ENCODE measurements at places on chromosomes 1 and 21.

DNA sequence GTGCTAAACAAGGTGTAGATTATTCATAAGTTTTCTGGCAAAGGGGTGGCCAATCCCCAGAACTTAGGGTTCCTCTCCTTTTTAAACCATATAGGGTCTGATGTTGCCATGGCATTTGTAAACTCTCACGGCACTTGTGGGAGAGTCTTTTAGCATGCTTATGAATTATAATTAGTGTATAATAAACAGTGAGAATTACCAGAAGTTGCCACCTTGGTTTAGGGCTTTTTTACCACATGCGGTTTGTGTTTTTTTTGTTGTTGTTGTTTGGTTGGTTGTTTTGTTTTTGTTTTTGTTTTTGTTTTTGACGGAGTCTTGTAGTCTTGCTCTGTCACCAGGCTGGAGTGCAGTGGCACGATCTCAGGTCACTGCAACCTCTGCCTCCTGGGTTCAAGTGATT, 8.9 kb upstream of the LAX1 start:
- no peak for DNase-seq

GRCh38 chr1:25477448-25478034, 46.8 kb downstream of the MACO1 start:
- no peak for DNase-seq

- DNase-seq = no peak
Observed at GRCh38 chr1:1929639-1930545, 10.8 kb upstream of the TMEM52 start.

GRCh38 chr1:92858564-92859399, 26.9 kb downstream of the RPL5 start:
- peak; percentile 20 for DNase-seq

DNA sequence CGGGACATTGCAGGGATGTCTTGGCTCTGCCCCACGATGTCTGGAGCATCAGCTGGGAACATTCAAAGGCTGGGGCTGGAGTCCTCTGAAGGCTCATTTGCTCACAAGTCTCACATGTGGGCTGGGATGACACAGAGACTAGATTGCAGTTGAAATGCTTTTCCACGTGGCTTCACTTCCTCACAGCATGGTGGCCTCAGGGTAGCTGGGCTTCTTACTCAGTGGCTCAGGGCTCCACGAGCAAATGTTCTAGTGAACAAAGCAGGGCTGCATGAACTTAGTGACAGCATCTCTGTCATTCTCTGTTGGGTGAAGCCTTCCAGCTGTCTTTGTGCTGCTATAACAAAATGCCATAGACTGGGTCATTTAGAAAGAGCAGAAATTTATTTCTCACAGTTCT, 247.0 kb upstream of the POU3F1 start:
- no peak for DNase-seq

DNA sequence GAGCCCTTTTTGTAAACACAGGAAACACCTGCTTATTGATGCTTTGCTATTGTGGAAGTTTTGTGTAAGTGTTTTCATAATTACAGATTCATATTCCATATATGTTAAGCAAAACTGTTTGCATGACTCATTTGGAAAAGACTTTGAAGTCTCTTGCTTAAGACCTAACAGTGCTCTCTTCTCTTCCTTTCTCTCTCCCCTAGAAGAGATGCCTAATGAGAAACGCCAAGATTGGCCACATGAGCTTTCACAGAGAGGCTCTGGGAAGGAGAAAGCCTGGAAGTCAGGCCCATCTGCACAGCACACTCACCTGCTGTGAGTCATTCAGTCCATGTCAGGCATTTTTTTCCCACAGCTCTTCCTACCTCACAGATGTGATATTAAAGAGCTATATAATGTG, 101.6 kb upstream of the PALMD start:
- DNase-seq = no peak

DNA sequence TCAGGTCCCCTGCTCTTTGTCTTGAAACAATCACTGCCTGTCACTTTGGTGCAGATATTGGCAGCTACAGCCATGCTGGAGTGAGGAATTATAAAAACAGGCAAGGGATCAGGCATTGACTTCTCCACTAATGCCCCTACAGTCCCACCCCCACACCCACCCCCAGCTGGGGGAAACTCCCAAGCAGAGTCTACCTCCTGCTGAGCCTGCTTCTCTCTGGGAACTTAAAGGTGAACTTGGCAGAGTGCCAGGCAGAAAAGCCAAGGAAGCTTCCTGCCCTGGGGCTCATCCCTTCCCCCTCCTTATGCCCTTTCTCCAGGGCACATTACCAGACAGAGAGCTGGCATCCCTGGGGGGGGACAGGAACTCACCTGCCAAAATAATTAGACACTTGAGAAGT, 6.7 kb downstream of the NCMAP start:
- DNase-seq = no peak

DNA sequence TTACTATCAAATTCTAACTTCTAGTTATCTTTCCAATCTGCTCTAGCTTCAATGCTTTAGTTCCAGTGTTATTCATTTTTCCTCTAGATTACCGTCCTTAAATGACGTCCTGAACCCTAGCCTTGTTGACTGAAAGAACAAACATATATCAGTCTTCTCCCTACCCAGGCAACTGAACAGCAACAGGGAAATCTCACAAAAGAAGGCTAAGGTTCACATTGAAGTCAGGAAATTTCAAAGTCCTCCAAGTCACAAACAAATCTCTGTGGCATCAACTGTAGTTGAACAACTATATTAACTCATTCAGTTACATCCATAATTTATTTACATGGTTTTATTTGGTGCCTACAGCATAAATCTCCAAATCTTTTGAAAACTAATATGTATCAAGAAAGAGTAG, 19.5 kb downstream of the FOXJ3 start:
- no peak for DNase-seq

GRCh38 chr1:32194984-32195383, 5.4 kb upstream of the CCDC28B start:
- DNase-seq = no peak

DNA sequence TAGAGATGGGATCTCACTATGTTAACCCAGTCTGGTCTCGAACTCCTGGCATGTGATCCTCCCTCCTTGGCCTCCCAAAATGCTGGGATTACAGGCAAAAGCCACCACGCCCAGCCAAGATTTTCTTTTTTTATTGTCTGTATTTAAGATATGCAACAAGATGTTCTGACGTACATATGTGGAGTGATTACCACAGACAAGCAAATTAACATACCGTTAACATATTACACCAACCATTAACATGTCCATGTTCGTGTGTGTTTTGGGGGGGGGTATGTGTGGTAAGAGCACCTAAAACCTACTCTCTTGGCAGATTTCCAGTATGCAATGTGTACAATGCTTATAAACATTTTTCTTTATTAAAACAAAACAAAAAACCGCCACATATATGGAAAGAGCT, 10.6 kb upstream of the KCNE2 start:
- no peak for DNase-seq

DNA sequence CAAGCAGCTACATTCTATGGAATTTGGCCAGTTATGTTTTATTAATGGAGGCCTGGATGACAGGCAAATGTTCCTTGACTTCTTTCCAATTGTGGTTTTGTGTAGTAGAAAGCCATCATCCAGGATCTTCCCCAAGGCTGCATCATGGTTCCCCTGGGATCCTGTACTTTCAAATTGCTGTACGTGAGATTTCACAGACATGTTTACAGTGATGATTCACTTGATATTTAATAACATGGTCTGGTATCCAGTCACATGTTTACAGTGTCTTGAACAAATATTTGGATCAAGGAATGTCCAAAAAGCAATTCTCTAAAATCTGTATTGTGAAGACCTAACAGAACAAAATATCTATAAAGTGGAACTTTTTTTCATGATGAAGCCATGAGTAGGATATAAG, 68.3 kb upstream of the ST6GALNAC3 start:
- no peak for DNase-seq

DNA sequence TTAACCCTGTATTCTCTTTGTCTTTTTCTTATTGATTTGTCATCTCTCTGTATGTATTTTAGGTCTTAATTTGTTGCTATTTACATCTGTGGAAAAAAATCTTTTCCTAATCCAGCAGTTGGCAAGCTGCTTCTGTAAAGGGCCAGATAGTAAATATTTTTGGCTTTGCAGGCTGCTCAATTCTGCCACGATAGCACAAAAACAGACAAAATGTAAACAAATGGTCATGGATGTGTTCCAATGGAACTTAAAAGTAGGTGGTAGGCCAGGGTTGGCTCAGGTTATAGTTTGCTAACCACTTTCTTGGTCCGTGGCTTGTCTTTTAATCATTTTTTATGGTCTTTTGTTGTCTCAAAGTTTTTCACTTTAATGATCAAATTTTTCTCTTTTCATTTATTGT, 371.8 kb downstream of the HHAT start:
- DNase-seq = no peak

DNA sequence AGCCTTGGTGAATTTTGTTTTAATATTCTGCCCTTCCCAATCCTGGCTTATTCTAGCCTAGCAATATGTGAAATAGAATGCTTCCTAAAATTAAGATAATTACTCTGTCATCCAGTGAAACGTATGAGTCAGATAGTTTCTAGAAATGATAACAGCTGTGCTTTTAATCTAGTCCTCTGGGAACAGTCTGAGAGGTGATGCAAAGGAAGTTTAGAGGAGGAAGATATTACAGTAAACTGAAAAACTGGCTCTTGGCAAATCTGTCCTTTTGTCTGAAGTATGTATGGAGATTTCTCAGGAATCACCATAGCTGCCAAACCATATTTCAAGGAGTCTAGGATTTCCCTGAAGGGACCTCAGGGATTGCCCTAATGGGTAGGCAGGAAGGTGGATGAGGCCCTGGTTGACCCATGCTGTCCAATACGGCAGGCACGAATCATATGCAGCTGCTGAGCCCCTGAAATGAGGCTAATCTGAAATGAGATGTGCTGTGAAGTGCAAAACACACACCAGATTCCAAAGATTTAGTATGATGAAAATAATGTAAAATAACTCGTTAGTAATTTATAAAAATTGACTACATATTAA, 70.8 kb upstream of the LBR start:
- no peak for DNase-seq

DNA sequence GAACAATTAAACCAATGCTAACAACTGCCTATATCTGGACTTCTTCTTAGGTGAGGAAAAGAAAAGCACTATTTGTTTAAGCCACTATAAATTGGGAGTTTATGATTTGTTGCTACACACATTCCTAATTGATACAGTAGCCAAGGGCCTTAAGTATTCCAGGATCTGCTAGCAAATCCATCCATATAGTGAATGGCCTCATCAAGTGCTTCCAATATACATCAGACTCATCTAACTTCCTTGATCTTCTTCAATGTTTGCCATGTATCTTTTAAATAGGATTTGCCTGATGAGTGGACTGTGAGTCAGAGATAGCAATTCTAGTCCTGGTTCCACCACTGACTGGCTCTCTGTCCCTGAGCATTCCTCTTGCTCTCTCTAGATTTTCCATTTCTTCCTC, 430.2 kb downstream of the OMA1 start:
- DNase-seq = no peak

DNA sequence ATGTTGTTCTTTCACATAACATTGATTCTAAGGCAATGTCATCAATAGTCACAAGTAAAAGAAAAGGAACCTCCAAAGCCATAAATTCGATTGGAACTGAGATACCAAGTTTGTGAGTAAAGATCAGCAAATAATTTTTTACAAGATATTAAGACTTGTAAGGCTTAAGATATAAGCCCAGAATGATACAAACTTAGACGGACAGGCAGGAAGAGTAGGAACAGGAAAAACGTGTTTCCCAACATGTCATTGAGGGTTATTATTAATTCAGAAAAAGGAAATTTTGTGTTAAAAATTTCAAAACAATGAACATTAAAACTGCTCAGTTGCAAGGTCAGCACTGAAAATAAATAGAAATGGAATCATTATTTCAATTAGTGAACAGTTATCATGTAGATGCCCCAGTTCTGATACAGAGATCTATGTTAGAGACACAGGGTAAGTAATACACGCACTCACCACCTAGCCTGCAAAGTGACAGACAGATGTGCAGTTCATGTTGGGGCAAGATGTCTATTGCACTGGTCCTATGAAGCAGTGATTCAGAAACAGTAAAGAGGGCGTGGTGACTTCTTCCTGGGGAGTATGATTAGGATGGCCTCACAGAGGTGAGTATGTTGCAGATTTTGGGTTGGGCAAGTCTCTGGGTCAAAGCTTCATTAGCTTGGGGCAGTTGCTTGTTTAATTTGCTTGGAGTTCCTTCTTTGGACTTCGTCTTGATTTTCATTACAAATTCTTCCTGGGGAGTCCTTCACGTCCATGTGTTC, 284.4 kb downstream of the SETD4 start:
- no peak for DNase-seq

- no peak for DNase-seq
Observed at GRCh38 chr1:51283979-51284378, 46.4 kb downstream of the TTC39A start.

DNA sequence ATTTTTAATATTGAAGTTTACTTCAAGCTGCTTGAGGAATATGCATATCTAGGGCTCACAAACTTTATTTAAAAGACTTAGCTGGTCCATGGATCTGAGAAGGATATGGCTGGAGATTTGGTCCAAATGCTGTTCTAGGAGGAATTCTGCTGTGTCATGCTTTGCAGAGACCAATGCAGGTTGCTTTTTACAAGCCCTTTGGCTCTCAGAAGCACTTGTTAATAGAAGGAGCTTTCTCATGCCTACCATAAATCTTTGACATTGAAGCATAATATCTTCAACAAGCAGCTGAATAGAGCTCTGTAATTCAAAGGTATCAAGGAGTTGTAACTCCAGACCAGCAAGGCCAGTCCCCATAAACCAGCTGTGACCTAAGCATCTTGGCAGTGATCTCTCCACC, 299.1 kb downstream of the HHAT start:
- DNase-seq = no peak

DNA sequence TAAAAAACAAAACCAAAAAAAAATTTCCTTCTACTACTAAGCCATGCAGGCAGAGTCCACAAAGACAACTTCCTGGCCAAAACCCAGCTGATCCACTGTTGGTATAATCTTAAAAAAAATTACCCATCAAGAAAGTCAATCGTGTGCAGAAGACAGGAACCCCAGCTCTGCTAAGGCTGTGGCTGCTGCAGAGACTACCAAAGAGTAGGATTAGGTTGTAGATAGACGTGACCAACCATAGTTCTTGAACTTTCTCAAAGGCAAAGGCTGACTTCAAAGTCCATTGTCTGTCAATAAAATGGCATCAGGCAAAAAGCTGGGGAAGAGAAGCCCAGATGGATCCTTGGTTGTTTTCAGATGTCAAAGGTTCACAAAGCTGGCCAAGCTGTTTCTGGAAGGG, 3.4 kb downstream of the PSMB4 start:
- DNase-seq = no peak

Measured in stimulated activated CD4-positive, alpha-beta T cell treated with anti-CD3 and anti-CD28 coated beads, Interleukin-2, amount 100 ng/mL, for 24 hours (primary cell).